ENCODE measurements at places on chromosomes 6 and 20.

DNA sequence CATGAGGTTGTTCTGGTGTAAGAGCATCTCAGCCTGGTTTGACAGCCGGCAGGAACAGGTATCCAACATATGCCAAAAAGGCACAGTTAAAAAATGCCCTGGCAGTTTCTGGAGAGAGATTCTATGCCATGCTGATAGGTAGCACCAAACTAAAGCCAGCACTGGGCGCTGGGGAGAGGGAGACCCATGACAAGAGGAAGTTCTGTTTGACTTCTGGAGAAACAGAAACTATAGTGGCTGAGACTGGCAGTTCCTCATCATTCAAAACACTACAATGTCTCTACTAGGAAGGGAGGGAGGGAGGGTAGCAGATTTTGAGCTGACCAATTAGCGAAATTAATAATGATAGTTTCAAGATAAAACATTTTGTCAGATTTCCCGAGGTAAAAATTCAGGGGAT lies 174.1 kb downstream of the ADAT2 start:
- DNase-seq, result no peak

- no peak for DNase-seq
Measured at GRCh38 chr20:7879883-7880282, 60.4 kb downstream of the HAO1 start.

- no peak for DNase-seq
Measured at GRCh38 chr6:163398115-163398514, 16.4 kb upstream of the QKI start.

- DNase-seq, result no peak
Measured at GRCh38 chr6:97630604-97631003, 347.6 kb upstream of the MMS22L start.

Data from stimulated activated CD4-positive, alpha-beta T cell treated with anti-CD3 and anti-CD28 coated beads, Interleukin-2, amount 100 ng/mL, for 24 hours (primary cell).